ENCODE measurements at places on chromosomes 2 and 18.

- no peak overlapping the region for H3K27ac ChIP-seq
- no peaks in the 10 kb centered on the region for H3K36me3 ChIP-seq
- H3K4me3 ChIP-seq: peak overlapping the region; percentile 1
- no peaks in the 10 kb centered on the region for H3K27me3 ChIP-seq
These were observed 3.1 kb downstream of the SPOPL start for GRCh38 chr2:138504546-138505235.

DNA sequence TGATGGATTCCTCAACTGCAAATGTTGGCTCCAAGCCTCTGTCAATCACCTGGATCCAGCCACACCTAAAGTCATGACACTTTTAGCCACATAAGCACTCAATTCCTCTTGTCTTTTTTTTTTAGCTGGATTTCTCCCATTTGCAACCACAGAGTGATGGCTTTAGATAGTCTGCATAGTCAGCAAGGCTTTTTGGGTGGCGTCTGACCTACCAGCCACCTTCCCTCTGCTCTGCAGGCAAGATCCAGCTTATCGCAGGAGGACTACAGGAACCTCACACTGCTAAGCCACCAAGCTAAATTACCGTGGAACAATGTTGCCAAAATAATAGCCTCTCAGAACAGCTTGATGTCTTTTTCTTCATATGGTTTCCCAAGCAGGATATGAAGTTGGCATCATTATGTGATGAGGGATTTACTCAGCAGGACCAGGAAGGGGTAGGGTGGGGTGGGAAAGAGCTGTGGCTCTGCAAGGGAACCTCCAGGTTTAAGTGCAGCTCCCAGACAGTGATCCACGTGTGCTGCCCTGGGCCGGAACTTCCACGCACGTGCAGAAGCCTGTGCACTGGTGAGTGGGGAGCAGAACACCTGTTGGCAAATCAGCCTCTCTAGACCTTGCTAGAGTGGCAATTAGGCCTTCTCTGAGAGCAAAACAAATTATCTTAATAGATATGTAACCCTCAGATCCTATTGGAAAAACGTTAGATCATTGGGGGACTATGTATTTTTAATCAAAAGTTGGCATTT lies 170.6 kb upstream of the NCK2 start:
- H3K4me1 ChIP-seq: peaks cover 10% of the 10 kb centered on the region
- no peak for DNase-seq
- H3K27me3 ChIP-seq: peaks cover 2% of the 10 kb centered on the region
- H3K36me3 ChIP-seq: no peaks in the 10 kb centered on the region
- H3K4me3 ChIP-seq: no peak overlapping the region

GRCh38 chr2:80748592-80748991 lies 444.0 kb upstream of the LRRTM1 start:
- no peak overlapping the region for H3K4me3 ChIP-seq
- DNase-seq: no peak
- no peaks in the 10 kb centered on the region for H3K4me1 ChIP-seq
- H3K27ac ChIP-seq: no peak overlapping the region

GRCh38 chr18:31070206-31070605 lies 27.7 kb upstream of the DSC3 start:
- H3K36me3 ChIP-seq: no peaks in the 10 kb centered on the region
- DNase-seq: no peak
- H3K27me3 ChIP-seq: no peaks in the 10 kb centered on the region
- H3K4me3 ChIP-seq: no peak overlapping the region

DNA sequence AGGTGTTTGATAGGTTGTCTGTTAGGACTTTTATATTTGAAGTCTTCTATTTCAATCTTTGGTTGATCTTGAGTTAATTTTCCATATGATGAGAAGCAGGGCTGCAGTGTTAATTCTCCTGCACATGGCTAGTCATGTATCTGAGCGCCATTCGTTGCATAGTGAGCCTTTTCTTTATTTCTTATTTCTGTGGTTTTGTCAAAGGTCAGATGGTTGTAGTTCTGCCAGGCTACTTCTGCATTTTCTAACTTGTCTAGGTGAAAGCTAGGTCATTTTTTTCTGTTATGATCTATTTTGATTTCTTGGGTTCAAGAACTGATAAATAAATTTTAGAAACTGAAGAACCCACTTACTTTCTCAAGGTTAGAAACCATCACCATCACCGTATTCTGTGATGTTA lies 56.7 kb downstream of the CCDC74A start:
- H3K36me3 ChIP-seq: no peaks in the 10 kb centered on the region
- no peak overlapping the region for H3K27ac ChIP-seq
- H3K4me3 ChIP-seq: no peak overlapping the region

GRCh38 chr18:59428018-59428417 lies 69.0 kb upstream of the LMAN1 start:
- no peaks in the 10 kb centered on the region for H3K36me3 ChIP-seq
- peaks cover 12% of the 10 kb centered on the region for H3K4me1 ChIP-seq
- no peaks in the 10 kb centered on the region for H3K27me3 ChIP-seq
- no peak overlapping the region for H3K27ac ChIP-seq

DNA sequence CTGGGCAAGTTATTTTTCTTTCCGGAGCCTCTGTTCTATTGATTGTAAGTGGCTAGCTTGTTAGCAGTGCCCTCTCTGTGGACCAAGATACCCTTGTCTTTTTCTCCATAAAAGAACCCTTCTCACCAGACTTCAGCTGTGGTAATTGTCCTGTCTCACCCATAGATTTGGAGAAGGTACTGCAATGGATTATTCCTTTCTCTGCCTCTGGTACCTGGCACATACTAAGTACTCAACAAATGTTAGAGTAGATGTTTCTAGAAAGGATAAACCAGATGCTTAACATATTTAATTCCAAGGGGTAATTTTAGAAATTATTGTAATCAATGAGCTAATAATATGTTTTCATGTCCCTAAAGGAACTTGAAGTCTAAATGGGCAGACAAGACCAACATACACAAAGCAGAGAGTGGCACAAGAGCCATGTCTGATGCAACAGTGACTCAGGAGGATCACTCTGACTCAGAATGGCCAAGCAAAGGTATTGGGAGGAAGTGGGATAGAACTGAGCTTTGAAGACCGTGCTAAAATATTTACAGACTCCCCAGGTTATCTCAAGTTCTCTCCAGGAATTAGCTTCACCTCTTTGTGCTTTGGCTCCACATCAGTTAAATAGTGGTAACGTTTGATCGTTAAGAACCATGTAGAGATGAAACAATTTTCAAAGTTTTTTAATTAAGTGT lies 129.7 kb upstream of the OSR1 start:
- no peaks in the 10 kb centered on the region for H3K27me3 ChIP-seq
- no peak overlapping the region for H3K4me3 ChIP-seq
- H3K4me1 ChIP-seq: no peaks in the 10 kb centered on the region
- H3K27ac ChIP-seq: no peak overlapping the region

Data from muscle of leg (tissue), 16 donors.